ENCODE measurements at places on chromosomes 13 and 19.

DNA sequence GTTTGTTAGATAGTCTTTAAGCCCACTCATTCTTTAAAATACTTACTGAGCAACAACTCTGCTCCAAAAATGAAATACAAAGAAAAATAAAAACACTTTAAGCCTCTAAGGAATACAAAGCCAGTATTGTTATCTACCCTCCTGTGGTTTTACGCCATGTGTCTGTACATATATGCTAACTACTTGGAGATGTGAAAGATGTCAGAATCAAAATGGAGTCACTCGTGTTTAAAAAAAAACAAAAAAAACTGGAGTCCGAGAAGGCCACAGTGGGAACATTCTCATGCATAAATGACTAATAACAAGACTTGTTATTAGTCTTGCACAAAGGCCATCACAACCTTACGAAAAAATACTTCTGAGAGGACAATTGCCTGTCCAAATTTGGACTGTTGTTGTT is 393.1 kb downstream of the TBC1D4 start:
- no peak for DNase-seq

- no peak for DNase-seq
Observed at GRCh38 chr13:102940143-102940542, 94.3 kb downstream of the ERCC5 start.

DNA sequence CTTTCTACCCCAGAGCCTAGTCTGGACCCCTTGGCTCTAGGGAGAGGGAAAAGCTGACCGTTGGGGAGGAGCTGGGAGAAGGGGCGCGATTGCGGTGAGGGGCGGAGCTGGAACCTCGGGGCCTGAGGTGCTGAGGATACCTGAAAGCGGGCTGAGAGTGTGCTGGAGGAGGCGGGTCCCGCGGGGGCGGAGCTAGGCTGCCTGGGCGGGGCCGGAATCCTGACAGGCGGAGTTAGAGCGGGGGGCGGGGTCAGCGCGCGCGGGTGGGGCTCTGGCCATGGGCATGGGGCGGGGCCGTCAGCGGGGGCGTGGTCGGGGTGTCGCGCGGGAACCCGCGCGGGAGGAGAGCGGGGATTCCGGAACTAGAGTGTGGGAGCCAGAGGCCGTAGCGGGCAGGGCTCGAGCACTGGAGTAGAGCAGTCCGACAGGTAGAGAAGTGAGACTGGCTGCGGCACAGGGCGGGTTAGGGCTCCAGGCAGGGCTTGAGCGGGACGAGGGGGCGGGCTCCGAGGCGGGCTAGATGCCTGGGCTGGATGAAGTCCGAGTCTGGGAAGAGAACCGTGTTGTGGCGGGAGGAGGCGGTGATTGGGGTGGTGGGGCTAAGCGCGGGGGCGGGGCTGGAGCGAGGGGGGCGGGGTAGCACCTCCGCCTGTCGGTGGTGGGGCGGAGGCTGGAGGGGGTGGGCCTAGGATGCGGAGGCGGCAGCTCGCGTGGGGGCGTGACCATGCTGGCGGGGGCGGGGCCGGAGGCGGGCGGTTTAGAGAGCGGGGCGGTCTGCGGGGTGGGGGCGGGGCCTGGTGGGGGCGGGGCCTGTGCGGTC is at the start of gene INAFM1:
TSS of gene INAFM1 (plus strand) at position 815 of the 820 bp plus-strand sequence. CDS start 35 bp downstream, outside the sequence.
- peak; percentile 100 for DNase-seq

DNA sequence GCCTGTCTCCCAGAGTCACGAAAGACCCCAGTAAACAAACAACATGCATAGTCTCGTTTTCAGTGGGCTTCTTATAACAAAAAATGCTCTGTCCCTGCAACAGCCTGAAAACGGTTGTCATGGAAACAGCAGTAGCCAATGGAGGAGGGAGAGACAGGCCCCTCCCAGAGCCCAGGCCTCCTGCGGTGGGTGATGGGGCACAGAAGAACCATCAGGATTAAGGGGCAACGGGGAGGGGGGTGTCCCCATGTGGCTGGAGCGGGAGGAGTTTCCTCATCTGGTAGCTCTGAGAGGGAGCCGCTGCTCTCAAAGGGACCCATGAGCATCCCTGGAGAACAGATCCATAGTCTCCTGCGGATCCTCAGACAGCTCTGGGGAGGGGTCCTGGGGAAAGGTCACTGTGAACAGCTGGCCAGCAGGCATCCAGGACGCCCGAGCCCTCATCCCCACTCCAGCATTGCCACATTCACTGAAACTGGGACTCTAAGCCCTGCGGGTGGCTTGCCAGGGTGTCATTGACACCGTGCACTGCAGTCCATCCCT is 37.5 kb upstream of the PNMA8B start:
- no peak for DNase-seq

DNA sequence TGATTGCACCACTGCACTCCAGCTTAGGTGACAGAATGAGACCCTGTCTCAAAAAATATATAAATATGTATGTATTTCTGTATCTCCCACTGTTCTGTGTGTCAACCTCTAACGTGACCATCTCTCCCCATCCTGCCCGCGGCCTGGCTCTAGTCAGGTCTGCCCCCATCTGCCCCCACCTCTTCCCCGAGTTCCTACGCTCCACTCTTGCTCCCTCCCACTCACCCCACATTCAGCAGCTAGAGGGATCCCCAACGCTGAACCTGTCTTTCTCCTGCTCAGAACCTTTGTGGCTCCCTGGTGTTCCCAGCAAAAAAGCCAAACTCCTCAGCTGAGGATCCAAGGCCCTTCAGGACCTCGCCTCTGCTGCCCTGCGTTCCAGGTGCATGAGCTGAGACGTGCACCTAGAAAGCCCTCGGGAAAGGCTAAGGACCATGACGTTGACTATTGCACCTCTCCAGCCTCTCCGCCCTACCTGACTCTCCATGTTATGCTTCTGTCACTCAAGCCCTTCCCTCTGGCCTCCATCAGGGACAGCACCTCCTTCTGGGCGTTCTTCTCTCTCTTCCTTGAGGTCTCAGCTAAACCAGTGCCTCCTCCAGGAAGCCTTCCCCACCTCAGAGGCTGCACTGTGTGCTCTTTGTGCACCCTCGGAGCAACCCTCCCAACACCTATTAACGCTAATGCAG is 18.1 kb downstream of the AKT2 start:
- DNase-seq, result no peak

DNA sequence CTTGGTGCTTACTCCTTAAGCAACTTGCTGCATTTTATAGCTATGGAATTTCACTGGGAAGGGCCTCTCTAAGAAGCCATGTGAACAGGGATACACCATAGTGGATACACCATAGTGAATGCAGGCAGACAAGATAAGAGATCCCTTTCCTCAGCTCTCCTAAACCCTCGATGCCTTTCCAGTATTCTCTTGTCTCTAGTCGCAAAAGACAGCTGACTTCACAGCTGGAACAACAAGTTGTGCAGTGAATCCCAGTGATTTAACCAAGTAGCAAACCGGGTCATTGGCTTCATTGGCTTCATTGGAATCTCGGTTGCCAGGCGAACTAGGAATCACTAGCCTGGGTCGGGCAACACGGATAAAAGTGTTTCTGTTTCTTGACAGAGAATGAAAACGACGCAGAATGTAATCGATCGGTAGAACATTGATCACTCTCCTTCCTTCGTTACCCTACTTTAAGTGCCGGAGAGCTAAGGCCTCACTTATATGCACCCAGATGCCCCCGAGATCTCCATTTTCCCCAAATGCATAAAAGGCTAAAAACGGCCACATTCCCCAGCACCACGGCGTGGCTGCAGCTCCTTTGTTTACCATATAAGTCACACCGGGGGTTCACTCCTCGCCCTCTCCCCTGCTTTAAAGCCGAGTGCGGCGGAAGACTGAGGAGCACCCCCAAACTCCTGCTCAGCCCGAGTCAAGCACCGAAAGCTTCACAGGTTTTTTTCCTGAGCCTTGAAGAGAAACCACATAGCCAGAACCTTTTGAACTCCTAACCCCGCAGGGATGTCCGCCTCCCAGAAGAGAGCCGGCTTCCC is 674 bp downstream of the TRPC4 start:
- DNase-seq, result no peak

GRCh38 chr13:99376924-99377323 is 69.7 kb upstream of the GPR183 start:
- DNase-seq, result no peak

DNA sequence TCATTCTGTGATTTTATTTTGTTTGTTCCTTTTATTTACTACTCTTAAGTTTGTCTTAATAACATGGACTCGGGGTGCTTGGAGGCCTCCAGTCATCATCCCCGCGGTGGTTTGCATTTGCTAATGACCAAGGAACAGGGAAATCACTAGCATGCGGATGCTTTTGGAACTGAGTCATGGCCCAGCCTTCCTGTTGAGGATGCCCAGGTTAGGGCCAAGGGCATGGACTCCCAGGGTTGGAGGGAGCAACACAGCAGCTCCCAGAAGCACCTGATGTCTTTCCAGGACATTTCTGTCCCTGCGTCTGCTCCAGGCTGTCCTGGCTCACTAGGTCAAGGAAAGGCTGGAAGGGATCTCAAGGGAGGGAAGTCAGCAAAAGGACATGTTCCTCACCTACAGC is 423.7 kb upstream of the TSHZ3 start:
- no peak for DNase-seq

GRCh38 chr13:96011291-96011872 is 41.8 kb downstream of the UGGT2 start:
- DNase-seq, result no peak

DNA sequence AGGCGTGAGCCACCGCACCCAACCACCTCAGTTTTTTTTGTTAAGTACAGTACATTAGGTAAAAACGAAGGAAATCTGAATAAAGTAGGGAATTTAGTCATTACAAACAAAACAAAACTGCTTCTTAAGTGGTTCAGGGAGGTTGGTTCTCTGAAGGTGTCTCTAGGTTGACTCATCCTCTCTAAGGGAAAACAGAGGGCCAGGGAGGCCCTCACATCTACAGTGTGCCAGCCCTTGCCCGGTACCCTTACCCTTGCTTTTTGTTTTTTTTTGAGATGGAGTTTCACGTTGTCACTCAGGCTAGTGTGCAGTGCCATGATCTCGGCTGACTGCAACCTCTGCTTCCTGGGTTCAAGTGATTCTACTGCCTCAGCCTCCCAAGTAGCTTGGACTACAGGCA is 17.2 kb upstream of the JUND start:
- no peak for DNase-seq

DNA sequence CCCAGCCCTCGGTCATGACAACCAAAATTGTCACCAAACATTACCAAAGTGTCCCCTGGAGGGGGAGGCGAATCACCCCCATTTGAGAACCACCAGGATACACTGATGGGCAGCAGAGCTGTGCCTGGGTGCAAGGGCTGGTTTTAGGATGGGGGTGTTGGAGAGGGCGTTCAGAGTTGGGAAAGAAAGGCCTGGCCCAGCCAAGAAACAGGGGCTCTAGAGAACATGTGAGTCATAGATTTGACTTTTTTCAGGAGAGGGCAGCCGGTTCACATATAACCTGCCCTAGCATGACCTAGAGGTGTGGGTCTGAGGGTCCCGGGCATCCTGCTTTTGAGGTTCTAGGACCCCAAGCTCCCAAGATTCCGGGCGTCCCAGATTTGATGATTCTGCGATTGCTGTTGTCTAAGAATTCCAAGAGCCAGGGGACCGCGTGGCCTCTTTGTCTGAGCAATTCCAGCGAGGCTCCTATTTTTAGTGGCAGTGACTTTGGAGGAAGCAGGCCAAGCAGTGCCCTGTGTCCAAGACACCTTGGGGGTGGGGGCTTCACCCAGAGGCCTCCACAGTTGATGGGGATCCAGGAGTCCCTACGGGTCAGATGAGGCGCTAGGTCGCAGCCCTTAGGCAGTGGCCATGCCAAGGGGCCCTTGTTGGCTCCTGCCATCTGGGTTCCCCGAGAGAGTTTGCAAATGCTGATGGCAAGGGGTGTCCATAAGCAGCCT is 5.1 kb downstream of the WIZ start:
- no peak for DNase-seq

DNA sequence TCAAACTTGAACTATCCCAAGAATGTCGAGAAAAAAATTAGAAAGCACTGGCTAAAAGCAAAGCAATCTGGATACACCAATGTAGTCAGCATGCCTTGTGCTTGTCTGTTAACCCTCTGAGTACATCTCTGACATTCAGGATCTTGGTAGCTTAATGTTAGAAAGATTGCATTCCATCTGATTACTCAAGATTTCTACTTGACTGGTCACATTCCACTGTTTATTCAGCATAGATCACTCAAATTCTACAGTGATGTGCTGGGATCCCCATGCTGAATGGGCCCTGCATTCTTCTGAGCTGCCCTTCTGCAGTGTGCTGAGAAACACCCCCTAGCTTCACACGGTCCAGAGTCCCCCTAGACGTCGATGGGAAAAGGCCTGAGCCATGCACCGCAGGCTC is 295.4 kb upstream of the MAB21L1 start:
- DNase-seq, result no peak

DNA sequence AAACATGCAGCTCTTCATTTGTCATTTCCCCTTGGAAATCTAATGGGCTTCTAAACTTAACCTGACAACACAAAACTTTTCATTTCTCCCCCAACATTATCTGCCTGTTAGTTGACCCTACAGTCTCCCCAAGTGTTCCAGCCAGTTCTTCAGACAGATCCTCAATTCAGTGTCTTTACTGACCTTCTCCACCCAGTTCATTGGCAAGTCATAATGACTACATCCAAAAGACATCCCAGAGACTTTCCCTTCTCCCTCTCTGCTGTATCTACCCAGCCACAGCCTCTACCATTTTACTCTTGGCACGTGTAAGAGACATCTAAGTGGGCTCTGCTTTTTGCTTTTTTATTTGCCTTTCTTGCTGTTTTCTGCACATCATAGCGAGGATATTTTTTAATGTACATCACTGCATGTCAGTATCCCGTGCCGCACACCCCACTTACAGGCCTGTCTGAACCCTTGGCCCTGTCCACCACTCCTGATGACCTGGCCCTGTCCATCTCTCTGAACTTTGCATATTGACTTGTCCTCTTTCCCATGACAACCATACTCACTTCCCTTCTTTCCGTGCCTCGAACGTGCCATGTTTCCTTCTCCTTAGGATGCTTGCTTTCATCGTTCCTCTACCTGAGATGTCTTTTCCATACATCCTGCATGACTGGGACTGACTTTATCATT is 391.9 kb downstream of the IRS2 start:
- no peak for DNase-seq

DNA sequence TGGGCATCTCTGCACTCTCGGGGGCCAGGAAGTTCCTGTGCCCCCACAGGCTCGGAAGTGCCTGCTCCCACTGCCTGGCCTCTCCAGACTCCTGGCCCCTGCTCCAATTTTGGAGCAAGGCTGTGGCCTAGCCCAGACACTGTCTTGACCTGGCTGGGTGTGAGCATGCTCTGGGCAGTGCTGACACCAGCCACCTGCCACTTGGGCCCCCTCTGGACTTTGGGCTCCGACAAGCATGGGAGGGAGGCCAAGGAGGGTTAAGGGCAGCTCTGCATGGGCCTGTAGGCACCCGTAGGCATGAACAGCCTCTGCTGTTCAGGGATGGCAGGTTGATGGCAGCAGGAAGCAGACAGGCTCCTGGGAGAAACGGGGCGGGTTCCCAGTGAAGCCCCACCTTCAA is 26.0 kb upstream of the RBM26 start:
- no peak for DNase-seq

DNA sequence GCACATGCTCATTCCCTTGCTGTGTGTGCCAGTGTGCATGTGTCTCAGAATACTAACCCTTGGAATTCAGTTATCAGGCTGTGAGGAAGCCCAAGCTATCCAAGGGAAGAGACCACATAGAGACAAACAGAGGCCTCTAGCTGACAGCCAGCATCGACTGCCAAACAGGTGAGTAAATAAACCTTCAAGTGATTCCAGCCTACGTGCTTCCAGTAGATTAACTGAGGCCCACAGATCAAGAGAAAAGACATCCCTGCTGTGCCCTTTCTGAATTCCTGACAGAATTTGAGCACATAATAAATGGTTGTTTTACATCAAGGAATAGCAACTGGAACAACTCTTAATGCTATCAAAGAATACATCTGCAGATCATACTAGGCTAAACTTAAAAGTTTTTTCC is 17.5 kb downstream of the ZC3H13 start:
- DNase-seq, result no peak
